ENCODE measurements at places on chromosomes 11 and 22. TPM values are rescaled to one million over a fixed set of nuclear protein-coding genes. Genes with fewer than 3 reads are reported as not detected.
A peak's percentile ranks its signal among the peaks of the same experiment; 100 is the strongest.

DNA sequence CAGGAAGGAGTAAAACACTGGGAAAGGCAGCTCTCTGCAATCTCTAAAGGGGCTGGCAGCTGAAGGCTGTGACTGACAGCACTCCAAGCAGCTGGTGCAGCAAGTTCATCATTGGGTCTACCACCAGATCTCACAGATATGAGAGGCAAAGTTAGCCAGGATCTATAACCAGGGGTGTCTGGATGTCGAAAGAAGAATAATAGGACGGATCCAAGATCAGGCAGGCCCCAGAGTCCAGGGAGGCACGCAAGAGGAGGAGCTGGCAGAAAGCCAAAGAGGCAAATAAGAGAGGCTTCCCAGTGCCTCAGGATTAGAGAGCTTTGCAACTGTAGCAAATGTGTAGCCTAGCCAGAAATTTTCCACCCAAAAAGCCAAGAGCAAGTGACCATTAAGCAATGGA is 77.1 kb downstream of the RBMXL2 start:
- no peaks in the 10 kb centered on the region for H3K36me3 ChIP-seq
- no peaks in the 10 kb centered on the region for H3K27me3 ChIP-seq
- no peak overlapping the region for H3K4me3 ChIP-seq
- H3K4me1 ChIP-seq = peaks cover 5% of the 10 kb centered on the region

GRCh38 chr11:32893343-32894148 is 935 bp downstream of the QSER1 start:
- no peaks in the 10 kb centered on the region for H3K36me3 ChIP-seq
- DNase-seq = peak; percentile 68
- peak overlapping the region; percentile 96 for H3K27ac ChIP-seq
- no peaks in the 10 kb centered on the region for H3K27me3 ChIP-seq
- peaks cover 19% of the 10 kb centered on the region for H3K4me1 ChIP-seq

- H3K36me3 ChIP-seq = no peaks in the 10 kb centered on the region
- H3K4me3 ChIP-seq = no peak overlapping the region
- H3K27me3 ChIP-seq = no peaks in the 10 kb centered on the region
- H3K4me1 ChIP-seq = no peaks in the 10 kb centered on the region
- no peak for DNase-seq
Measured at GRCh38 chr11:14942745-14943144, 29.4 kb downstream of the CALCA start.

DNA sequence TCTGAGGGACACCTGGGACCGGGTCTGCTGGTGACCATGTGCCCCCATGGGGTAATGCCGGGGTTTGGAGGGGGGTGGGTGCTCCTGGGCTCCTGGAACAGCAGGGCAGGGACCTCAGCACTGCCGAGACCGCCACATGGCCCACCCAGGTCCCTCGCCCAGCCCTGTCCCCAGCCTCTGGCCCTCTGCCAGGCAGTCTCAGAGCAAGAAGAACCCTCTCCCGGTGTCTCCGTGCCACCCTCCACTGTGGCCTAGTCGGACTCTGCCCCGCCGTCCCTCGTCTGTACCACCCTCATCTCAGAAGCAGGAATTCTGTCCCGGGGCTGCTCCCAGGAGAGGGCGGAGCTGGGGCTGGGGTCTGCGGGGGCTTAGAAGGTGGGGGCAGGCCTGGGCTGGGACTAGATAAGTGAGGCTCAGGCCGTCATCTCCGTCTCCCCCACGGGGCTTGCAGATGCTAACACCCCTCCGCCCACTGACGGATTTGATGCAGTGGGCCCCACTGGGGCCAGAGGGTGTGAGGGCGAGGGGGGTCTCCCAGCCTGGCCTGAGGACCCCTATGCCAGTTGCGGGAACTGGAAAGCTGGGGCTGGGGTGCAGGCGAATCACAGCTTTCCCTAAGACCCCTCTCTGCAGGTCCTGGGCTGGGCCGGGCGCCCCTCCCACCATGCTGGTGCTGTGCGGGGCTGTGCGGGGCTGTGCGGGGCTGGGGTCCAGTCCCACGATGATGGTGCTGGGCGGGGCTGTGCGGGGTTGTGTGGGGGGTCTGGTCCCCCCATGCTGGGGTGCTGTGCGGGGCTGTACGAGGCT is 1.1 kb downstream of the MUC5AC start:
- H3K4me1 ChIP-seq = no peaks in the 10 kb centered on the region
- no peak overlapping the region for H3K27ac ChIP-seq
- DNase-seq = no peak
- no peak overlapping the region for H3K4me3 ChIP-seq
- no peaks in the 10 kb centered on the region for H3K27me3 ChIP-seq
- no peaks in the 10 kb centered on the region for H3K36me3 ChIP-seq

DNA sequence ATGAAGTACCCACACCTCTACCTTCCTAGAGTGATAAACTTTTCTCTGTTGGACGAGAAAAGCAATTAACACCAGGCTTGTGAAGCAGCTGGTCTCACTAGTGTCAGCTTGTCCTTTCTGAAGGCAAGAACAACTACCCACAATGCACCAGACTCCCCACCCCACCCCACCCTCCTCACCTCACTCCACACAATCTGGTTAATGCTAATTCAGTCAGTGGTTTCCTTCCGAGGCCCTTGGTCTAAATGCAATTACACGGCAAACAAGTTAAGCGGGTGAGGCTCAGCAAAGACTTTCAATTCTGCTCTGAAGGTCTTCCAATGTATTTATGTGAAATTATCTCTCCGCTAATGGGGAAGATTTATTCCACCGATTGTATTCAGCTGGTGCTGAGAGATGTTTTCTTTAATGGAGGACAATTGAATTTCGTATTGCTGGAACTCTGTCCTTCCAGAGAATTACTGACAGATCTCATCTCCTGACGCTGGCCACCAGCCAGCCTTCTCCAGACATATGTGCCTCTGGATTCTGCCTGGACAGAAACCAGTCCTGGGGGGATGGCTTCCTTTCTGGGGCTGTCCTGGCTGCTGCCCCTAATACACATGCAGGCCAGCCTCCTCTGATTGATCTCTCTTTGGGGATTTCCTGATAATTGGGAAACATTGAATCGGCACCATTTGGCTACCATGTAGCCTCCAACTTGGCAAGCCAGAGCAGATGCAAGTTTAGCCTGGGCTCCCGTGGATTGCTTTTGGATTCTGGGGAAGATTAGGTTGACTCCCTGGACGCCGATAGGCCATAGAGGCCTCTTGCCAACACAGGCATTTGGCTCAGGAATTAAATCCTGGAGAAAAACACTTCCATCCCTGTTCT is 165.8 kb upstream of the NARS2 start:
- no peak overlapping the region for H3K4me3 ChIP-seq
- no peaks in the 10 kb centered on the region for H3K4me1 ChIP-seq
- H3K27me3 ChIP-seq = no peaks in the 10 kb centered on the region
- no peaks in the 10 kb centered on the region for H3K36me3 ChIP-seq
- H3K27ac ChIP-seq = no peak overlapping the region
- DNase-seq = no peak

GRCh38 chr22:50531546-50531961 is 1.7 kb upstream of the TYMP start:
- peak overlapping the region; percentile 73 for H3K27ac ChIP-seq
- no peaks in the 10 kb centered on the region for H3K36me3 ChIP-seq
- DNase-seq = no peak
- H3K4me3 ChIP-seq = peak overlapping the region; percentile 47
- H3K27me3 ChIP-seq = peaks cover 33% of the 10 kb centered on the region
- H3K4me1 ChIP-seq = peaks cover 38% of the 10 kb centered on the region

GRCh38 chr11:67503119-67504004 is 1.8 kb downstream of the PITPNM1 start:
- H3K27me3 ChIP-seq = peaks cover 30% of the 10 kb centered on the region
- H3K4me3 ChIP-seq = no peak overlapping the region
- no peak overlapping the region for H3K27ac ChIP-seq
- H3K36me3 ChIP-seq = no peaks in the 10 kb centered on the region

- peaks cover 34% of the 10 kb centered on the region for H3K4me1 ChIP-seq
- peaks cover 18% of the 10 kb centered on the region for H3K27me3 ChIP-seq
- no peak overlapping the region for H3K4me3 ChIP-seq
- no peak overlapping the region for H3K27ac ChIP-seq
Measured at GRCh38 chr11:119416606-119417580, 6.1 kb downstream of the THY1 start.

DNA sequence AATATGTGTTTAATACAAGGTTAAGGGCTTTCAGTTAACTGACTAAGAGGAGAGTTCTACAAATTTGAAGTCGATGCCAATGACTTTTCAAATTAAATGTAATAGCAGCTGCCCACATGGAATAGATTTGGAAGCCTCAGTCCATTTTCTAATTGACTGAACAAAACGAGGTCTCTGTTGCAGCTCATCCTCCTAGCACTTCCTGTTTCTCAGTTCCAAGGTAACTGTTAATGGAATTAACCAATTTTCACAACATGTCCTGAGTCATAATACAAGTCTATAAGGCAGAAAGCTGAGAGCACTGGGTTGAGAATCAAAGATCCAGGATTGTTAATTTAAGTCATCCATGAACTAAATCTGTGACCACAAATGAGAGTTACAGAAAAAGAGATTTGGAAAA is 177.2 kb downstream of the OPCML start:
- no peak overlapping the region for H3K4me3 ChIP-seq
- H3K27ac ChIP-seq = no peak overlapping the region
- no peaks in the 10 kb centered on the region for H3K27me3 ChIP-seq

DNA sequence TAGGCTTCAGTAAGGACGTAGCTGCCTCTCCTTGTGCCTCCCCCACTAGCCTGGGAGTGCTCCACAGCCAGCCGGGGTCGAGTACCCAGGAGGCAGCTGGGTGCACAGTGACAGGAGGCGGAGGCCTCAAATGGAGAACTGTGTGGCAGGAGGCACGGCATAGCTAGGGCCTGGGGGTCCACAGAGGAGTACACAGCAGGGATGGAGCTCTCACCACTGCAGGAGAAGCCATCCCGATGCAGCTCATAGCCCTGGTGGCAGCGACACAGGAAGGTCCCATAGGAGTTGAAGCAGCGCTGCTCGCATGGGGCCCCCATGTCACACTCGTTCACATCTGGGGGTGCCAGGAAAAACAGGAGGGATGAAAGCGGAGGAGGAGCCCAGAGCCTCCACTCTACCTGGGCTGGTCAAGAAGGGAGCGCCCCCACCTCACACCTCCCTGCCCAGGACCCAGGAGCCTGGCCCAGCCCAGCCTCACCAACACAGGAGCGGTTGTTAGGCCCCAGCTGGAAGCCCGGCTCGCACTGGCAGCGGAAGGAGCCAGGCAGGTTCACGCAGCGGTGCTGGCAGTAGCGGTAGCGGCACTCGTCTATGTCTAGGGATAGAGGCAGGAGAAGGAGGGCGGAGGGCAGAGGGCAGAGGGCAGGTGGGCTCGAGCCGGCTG is 2.8 kb downstream of the EFEMP2 start:
- no peaks in the 10 kb centered on the region for H3K27me3 ChIP-seq
- no peaks in the 10 kb centered on the region for H3K4me1 ChIP-seq
- peak overlapping the region; percentile 94 for H3K27ac ChIP-seq
- no peak overlapping the region for H3K4me3 ChIP-seq
- peak; percentile 69 for DNase-seq

GRCh38 chr22:36055376-36056295 is 27.0 kb upstream of the RBFOX2 start:
- H3K4me3 ChIP-seq = no peak overlapping the region
- no peaks in the 10 kb centered on the region for H3K4me1 ChIP-seq
- DNase-seq = no peak
- no peaks in the 10 kb centered on the region for H3K27me3 ChIP-seq

The TRIM49 gene
- total RNA-seq = not detected

The CCDC81 gene
- 0.41 TPM for total RNA-seq

Data from sigmoid colon (tissue), 7 donors.